Central memory CD8-positive, alpha-beta T cell (primary cell): ENCODE measurements at places on chromosomes 3 and 15.

GRCh38 chr3:63462732-63463131 is 184.6 kb downstream of the SYNPR start:
- DNase-seq, result no peak

- DNase-seq, result no peak
These were observed 70.1 kb upstream of the CCK start for GRCh38 chr3:42336103-42336502.

DNA sequence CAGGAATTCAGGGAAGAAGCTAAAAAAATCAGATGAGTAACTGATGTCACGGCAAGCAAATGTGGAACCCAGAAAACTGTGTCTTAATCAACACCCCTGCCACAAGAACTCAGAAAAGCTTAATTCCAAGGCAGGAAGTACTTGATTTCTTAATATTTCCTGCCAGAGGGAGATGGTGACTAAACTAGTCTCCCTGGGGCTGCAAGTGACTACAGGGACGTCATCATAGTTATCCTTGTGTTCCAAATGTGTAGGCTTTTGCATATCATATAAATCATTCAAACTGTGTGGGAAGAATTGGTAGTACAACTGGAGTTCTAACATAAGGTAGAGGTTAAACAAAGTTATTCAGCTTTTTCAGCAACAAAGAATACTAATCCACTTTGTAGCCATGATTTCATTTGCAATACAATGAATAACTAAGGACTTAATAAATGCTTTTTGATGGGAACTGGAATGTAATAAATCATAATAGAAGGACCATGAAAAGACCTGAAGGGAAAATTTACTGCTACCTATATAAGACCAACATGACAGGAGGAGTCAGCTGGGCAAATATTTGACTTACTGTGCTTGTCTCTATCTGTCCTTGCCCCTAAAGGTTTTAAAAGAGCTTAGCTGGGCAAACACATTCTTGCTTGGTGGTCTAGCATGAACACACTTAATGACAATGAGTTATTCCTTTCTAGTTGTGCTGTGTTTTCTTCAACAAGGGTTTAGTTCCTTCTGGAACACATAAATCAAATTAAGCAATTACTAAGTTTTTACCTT is 76.0 kb upstream of the NECTIN3 start:
- DNase-seq, result no peak

- no peak for DNase-seq
These were observed 494.6 kb downstream of the NTRK3 start for GRCh38 chr15:87761736-87762509.

DNA sequence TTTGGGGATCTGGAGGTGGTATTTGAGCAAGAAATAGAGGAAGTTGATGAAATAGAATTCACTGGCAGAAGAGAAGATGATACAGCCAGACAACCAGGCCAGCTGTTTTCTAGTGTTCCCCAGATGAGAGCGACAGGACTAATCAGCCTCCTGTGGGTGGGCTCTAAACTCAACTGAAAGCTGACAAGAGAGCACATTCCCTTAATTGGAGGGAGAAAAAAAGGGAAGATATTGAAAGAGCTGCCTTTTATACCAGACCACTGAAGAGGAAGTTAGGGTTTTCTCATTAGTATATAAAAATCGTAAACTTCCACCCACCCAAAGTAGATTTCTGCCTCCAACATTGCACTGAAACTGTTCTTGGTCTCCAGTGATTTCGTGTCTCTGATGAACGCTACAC is 6.5 kb upstream of the TM4SF19 start:
- no peak for DNase-seq

GRCh38 chr3:124653071-124653796 is 77.0 kb upstream of the UMPS start:
- DNase-seq, result no peak

GRCh38 chr15:59833366-59833765 is 144.2 kb upstream of the BNIP2 start:
- DNase-seq, result no peak

DNA sequence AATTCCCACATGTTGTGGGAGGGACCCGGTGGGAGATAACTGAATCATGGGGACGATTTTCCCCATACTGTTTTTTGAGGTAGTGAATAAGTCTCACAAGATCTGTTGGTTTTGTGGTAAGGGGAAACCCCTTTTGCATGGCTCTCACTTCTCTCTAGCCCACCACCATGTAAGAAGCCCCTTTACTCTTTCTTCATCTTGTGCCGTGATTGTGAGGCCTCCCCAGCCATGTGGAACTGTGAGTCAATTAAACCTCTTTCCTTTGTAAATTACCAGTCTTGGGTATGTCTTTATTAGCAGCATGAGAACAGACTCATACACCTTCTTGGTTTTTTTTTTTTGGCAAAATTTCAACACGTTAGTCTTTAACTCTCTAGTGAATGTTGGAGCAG is 18.1 kb downstream of the ARL8B start:
- DNase-seq, result no peak

GRCh38 chr3:191966556-191966955 is 505.6 kb downstream of the PYDC2 start:
- DNase-seq, result no peak

- no peak for DNase-seq
These were observed 333.8 kb downstream of the EPHB1 start for GRCh38 chr3:135128818-135129217.

DNA sequence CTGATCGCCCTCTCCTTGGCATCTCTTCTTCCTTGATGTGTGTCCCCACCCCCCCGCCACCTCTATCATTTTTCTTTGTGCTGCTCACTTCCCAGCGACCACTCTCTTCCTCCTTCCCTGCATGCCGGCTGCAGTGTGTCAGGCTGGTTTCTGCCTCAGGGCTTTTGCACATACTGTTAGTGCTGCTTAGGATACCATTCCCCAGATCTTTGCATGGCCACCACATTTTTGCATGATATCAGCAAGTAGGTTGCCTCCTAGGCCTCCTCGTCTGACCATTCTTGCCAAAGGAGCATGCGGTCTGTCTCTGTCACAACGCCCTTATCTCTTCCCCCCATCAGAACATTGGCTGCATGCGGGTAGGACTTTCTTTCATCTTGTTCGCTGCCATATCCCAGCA is 12.5 kb downstream of the FBLN2 start:
- DNase-seq, result no peak

DNA sequence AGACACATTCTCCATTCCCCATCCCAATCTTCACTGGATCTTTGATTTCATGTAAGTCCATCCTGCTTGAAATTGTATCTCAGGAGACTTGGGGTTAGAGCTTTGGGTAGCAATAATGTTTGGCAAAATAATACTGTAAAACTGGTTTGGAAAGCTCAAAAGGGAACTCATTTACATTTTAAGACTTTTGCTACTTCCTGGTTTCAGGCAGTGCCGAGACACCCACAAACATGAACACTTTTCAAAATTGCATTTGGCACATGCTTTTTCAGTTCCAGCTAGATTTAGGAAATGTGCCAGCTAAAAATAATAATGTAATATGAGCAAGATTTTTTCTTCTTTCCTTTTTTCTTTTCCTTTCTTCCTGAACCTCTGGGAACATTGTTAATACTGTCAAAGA is 145.7 kb upstream of the CBLB start:
- DNase-seq, result no peak

DNA sequence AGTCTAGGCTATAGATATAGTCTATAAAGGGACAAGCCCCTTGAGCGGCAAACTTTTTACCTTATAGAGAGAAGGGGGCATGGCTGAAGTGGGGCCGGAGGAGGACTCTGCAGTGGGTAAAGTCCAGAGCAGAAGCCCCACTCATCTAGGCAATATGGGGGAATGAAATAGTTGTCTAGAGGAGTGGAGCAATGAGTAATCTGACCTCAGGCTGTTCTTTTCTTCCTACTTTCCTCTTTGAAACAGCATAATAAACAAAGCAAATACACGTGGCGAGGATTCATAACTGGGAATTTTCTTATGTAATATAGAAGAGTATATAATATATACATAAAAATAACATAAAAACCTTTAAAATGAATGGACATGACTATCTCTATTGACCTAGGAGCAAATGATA is 546.4 kb upstream of the ZNF385D start:
- no peak for DNase-seq

DNA sequence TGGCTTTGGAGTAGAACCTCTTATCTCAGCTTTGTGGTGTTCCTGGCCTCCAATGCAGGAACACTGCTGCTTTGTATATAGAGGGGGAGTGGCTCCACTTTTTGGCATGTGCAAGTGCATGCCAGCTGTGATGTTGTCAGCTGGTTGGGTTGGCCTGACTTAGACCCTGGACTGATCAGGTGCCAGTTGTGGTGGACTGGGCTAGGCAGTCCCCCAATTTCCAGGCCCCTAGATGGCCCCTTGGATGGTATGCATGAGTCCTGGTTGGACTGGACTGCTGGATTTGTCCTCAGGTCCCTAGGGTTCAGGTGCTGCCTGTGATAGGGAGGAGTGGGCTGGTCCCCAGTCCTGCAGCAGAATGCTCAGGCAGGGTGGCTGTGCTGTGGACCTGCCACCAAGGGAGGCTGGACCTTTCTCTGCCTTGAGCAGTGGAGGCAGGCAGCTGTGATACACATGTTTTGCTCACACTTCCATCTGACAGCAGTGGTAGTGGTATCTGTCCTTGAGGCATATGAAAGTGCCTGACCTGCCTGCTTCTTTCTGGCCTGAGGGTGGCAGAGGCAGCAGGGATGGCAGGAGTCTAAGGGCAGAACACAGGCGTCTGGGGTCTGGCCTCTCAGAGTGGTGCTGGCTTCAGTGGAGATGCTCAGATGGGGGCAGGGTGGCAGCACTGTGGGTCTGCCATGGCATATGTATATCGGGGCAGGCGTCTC is 74.8 kb downstream of the STXBP5L start:
- no peak for DNase-seq

DNA sequence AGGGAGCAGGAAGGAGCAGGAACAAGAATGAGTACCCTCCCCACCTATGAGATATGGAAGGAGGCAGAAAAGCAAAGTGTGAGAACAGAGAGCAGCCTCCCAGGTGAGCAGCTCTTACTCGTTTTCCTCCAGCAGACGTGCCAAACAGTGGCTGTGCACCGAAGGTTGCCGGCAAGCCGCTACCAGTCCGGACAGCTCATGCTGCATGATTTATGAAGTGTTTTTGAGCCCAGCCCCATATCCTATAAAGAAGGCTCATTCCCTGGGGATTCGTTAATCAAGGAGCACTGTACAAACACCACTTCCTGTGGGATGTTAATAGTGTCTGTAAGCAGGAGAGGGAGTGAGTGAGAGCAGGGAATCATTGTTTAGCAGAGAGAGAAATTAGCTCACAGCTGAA is 118.3 kb upstream of the FOXB1 start:
- no peak for DNase-seq

DNA sequence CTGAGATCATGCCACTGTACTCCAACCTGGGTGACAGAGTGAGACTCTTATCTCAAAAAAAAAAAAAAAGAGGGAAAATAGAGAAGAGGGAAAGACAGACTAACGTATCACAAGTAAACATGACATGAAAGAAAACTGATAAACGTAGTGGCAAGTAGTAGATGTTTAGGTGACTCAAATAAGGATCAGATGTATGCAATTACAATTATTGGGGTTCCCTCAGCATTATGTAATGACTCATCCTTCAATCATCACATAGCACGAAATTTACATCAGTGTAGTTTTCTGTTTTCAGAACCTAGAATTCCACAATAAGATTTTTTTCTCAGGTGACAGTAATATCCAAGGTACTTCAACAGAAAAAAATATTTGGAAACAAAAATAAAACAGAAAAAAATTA is 46.6 kb downstream of the DPP8 start:
- no peak for DNase-seq

DNA sequence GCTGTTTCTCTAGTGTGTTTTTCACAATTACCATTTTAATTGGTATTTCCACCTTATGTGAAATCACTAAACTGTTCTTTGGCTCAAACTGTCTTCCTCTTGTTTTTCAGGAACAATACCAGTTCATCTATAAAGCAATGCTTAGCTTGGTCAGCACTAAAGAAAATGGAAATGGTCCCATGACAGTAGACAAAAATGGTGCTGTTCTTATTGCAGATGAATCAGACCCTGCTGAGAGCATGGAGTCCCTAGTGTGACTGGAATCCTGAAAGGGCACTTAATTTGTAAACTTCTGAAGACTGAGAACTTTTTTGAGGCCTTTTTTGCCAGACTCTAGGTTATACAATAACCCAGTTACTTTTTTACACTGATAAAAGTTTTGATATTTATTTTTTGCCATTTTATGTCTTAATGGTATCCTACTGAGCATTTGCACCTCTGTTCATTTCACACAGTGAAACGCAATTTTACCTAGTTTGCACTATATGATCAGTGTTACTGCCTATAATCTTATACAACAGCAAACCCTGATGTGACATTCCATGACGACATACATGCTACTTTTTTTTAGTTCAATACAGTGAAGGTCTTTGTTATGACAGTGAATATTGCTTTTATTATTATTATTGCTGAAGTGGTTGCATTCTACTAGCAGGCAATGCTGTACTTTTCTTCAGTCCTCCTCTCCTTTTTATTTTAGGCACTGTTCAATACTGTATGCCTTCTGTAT is 80.1 kb downstream of the FEZF2 start:
- DNase-seq, result no peak

GRCh38 chr15:41804916-41805666 is 22.8 kb upstream of the JMJD7 start:
- DNase-seq, result no peak

GRCh38 chr3:167146911-167147310 is 233.2 kb downstream of the ZBBX start:
- no peak for DNase-seq

- no peak for DNase-seq
These were observed 10.9 kb downstream of the DISP2 start for GRCh38 chr15:40368719-40369473.

- no peak for DNase-seq
These were observed 354.2 kb upstream of the IL12A start for GRCh38 chr3:159634483-159634882.

DNA sequence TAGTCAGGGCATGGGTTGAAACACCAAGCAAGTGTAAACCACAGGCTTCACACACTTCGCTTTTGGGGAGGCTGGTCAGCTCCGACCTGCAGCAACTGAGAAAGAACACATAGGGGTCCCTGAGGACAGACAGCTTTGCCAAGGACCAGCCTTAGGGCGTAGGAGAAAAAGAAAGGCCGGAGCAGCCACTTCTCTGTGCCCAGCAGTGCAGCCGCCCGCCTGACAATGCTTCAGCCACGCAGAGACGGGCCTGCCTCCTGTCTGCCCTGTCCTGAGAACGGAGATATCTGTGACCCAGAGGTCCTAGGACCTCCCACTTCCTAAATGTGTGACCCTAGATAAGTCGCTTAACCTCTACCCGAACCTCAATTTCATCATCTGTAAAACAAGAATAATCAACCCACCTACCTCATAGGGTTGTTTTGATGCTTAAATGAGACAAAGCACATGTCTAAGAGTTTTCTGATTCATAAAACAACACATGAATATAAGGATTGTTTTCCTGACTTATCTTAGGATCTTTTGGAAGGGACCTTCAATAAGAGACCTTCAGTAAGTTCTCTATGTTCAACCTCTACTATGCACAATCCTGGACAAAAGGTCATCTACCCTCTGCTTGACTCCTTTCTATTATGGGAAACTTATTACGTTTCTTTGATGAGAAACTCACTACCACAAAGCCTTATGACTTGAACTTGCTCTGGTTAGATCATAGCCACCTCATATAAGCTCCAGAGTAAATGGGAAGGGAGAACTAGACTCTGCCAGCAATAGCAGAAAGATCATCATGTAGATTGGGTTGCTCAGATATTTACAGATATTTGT is 32.9 kb upstream of the RFTN1 start:
- DNase-seq, result no peak

GRCh38 chr15:79878078-79878705 is 18.6 kb downstream of the MTHFS start:
- DNase-seq, result no peak
